ENCODE measurements at places on chromosomes 7 and 10.

GRCh38 chr10:77456414-77456813 lies 181.2 kb downstream of the KCNMA1 start:
- peak; percentile 64 for DNase-seq

- DNase-seq, result no peak
Measured at GRCh38 chr10:93917064-93917391, 23.2 kb downstream of the SLC35G1 start.

GRCh38 chr7:150787321-150788281 lies 12.6 kb downstream of the TMEM176B start:
- DNase-seq, result peak; percentile 15

DNA sequence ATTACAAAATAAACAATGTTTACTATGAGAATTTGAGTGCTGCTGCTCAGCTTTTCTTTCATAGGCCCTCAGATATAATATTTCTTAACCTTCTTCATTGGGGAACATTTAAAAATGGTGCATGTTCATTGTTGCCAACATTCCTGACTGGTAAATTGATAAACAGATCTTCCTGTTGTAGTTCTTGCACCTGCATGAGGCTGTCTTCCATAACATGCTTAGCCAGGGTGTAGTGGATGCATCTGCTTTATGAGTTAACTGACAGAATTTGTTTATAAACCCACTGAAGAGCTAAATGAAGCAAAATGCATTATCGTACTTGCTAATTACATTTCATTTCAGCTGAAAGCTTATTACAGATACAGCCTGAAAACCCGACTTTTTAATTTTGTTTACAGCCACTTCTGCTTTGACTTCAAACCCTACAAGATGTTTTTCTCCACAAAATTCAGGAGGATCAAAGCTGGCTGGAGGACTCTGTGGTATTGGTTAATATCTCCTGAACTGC lies 177.2 kb downstream of the SEM1 start:
- DNase-seq, result no peak

DNA sequence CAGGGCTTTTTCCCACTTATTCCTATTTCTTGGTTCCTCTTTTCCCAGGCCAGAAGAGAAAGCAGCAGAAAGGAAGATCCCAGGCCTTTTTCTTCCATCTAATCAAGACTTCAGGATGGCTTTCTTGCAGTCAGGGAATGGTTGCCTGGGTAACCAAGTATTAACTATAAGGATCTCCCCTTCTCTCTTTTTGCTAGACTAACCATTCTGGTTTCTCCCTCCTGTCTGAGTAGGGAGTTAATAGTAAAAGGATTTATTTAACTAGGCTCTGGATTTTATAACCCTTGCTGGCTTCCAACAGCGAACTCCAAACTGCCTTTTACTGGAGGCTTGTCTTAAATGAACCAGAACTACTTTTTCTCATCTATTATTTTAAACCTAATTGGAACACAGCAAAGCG lies 90.4 kb downstream of the GRM8 start:
- no peak for DNase-seq

- DNase-seq, result no peak
Measured at GRCh38 chr7:37297546-37297945, 151.1 kb downstream of the ELMO1 start.

- no peak for DNase-seq
Measured at GRCh38 chr7:55381189-55381588, 16.1 kb downstream of the LANCL2 start.

DNA sequence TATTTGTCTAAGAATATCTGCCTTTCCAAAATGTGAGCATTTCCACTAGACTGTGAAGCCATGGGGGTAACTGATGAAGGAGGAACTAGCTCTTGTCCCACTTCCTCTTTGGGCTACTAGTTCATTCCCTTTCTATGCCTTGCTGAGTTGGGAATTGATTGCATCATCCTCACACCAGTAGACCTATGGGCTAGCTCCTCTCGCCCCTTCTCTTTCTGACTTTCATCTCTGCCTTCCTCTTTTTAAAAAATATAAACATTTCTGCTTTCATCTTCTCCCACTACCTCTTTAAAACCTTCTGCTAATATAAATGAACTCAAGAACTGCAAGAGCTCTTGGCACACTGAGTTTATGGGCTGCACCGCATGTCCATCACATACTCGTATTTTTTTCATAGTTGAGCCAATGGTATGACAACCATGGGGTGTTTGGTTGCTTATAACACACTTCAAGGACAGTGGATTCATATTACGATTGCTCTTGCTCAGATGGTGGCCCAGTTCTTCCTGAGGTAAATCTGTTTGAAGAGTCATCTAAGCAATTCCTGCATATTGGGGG lies 182.0 kb downstream of the REEP3 start:
- DNase-seq, result peak; percentile 67

DNA sequence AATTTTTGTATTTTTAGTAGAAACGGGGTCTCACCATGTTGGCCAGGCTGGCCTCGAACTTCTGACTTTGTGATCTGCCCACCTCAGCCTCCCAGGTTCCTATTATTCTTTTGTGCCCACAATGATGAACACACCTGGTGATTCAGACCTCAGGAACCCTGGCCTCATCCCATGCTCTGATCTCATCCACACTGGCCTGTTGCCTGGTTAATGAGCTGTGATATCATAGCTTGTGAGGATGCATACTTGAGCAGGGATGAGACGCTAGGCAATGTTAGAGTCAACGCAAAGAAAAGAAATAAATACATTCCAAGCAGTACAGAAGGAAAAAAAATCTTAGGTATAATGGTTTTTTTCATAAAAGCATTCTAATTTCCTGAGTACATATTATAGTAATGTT lies 82.4 kb upstream of the RNF32 start:
- DNase-seq, result no peak

DNA sequence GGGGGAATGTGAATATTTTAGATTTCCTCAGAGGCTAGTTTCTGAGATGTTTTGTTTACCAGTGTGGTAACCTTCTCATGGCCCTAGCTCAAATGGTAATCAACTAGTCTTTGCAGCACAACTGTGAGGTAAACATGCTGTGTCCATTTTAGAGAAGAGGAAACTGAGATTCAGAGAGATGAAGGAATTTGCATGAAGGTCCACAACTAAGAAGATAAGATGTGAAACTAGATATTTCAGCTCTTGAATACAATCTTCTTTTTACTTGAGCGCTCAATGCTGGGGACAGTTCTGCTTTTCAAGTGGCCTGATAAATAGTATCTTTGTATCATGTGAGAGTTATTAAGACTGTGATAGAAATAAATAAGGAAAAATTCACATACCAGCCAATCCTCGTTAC lies 245.4 kb downstream of the AUTS2 start:
- no peak for DNase-seq

DNA sequence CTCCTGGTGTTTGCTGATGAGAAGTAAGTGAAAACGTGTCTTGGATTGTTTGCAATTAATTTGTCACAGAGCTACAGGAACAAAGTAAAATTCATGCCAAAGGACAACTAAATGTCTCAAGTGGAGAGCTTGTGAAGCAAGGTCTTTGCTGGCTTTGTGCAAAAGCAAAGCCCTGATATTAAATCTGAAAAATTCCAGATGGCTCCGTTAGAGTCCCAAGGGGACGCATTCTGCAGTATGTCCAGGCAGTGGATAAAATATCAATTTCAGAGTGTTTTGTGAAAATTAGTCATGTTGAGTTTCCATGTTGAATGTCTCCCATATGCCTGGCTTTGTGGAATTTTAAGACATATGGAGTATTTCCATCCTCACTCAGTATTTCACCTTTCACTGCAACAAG lies 102.5 kb upstream of the PTN start:
- DNase-seq, result no peak

Data from NCI-H1092 (cell line).